ENCODE measurements at places on chromosomes 5 and 9. TPM values are rescaled to one million over a fixed set of nuclear protein-coding genes. Genes with fewer than 3 reads are reported as not detected.

Gene EDIL3
- total RNA-seq = 157 TPM

Gene IFNK
- total RNA-seq = not detected

Gene PRR16
- 25.5 TPM for total RNA-seq

Gene PCDHB13
- 8.0 TPM for total RNA-seq

Gene GGTA1
- total RNA-seq = 55.1 TPM

All from thoracic aorta (tissue), 2 donors.